Myocyte (in vitro differentiated cells): ENCODE measurements at places on chromosomes 1 and 21.

DNA sequence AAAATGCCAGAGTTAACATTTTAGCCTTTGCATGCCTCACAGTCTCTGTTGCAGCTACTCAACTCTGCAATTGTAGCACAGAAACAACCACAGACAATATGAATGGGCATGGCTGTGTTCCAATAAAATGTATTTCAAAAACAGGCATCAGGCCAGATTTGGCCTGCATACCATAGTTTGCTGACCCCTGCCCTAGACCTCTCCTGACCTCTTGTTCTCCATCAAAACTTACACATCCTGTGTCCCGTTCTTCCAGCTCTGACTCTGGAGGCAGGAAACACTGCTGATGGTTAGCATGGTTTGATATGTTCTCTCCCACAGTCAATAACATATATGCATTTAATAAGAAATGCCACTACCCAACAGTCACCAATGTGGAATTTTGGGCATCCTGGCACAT lies 138.6 kb downstream of the LMX1A start:
- DNase-seq: no peak

GRCh38 chr21:41891132-41891531 lies 12.0 kb upstream of the PRDM15 start:
- DNase-seq: no peak

DNA sequence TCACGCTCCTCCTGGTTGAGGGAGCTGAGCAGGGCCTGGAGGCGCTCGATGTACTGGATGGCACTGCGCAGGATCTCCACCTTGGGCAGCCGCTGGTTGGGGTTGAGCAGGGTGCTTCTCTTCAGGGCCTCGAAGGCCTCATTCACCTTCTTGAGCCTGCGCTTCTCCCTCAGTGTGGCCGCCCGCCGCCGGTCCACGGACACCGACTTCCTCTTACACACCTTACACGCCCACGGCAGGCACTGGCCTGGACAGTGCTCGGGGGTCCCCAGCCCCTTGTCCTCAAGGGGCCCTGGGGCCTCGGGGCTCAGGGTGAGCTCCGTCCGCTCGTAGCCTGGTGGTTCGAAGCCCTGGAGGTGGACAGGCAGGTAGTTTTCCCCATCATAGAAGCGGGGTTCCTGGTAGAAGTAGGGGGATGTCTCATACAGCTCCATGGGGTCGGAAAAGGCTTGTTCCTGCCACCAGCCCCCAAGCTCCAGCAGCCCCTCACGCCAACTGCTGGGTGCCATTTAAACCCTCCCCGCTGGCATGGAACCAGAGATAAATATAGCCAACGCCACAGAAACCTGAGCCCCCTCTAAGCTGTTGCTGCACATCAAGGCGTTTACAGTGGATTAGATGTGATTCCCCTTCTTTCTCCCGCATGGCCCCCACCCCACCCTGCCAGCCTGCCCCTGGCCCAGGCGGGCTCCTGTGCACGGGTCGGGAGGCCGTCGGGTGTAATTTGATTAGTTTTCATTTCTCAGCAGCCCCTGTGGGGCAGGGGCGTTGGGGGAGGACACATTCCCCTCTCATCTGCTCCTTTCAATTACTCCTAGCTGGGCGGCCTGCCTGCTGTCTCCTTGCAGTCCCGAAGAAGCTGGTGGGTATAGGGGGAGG lies at the start of gene MYOG:
Gene MYOG, minus strand, starts transcription at position 485 of the 879 bp plus-strand sequence. Its CDS starts 51 bp downstream, at position 434.
- DNase-seq: peak; percentile 95

DNA sequence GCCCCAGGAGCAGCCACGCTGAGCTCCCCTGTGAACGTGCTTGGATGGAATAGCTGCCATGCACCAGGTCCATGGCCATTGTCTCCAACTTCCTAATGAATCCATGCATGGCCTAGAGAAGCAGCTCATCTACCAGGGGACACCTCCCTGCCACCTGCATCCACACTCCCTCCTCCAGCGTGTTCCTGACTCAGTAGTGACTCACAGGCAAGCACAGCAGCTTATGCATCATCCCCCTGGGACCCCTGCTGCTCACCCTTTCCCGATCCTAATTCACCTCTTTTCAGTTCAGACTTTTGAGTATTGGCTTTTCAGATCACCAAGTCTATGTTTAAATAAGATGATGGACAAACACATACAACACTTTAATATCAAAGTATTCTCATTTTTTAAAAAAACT lies 39.9 kb upstream of the TADA1 start:
- no peak for DNase-seq

GRCh38 chr1:93596329-93597089 lies 85.1 kb downstream of the BCAR3 start:
- DNase-seq: peak; percentile 60

- DNase-seq: no peak
Measured at GRCh38 chr1:201074018-201074417, 38.2 kb downstream of the CACNA1S start.

DNA sequence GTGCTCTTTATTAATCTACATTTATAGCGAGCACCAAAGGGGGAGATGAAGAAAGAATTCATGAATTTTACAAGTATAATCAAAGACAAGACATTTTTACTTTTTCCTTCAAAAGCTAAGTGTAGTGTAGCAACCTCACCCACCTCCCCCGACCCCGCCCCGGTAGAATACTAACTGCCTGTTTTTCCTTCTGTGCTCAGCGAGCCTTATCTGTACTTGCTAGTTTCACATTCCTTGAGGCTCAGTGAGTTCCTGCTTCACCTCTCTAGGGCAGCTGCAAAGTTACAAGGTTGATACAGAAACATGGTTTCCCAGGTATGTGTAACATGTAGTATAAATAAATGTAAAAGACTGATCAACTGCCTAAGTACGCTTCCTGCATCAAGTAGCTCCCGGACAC lies 86.5 kb downstream of the LIPI start:
- no peak for DNase-seq

DNA sequence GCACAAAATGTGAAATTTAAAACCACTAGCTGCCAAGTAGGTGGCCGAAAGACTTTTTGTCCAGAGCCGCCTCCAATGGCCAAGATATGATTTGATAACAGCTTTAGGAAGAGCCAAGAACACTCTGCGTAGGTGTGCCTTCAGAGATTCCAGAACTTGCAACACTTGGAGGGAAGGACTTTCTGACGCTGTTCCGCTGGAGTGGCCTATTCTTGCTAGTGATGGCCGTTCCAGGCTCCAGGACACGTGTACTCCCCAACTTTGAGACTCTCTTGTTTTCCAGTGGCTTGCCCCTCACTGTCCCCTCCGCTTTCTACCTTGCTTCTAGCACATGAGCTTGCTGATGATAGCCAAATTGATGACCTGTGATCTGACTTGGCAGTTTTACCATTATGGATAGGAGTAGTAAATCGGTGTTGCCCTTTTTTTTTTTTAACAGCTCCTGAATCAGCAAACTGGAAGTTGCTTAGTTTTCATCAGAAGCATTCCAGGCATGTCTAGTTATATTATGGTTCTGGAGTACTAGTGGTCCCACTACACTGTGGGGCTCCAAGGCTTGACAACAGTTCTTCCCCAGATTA lies 1.0 kb downstream of the PRDX6 start:
- peak; percentile 59 for DNase-seq

- peak; percentile 57 for DNase-seq
Measured at GRCh38 chr1:214637722-214638458, 34.9 kb downstream of the CENPF start.

- no peak for DNase-seq
Measured at GRCh38 chr21:40881767-40882166, 34.8 kb upstream of the DSCAM start.

- DNase-seq: no peak
Measured at GRCh38 chr1:16421201-16421600, 16.0 kb downstream of the SPATA21 start.

DNA sequence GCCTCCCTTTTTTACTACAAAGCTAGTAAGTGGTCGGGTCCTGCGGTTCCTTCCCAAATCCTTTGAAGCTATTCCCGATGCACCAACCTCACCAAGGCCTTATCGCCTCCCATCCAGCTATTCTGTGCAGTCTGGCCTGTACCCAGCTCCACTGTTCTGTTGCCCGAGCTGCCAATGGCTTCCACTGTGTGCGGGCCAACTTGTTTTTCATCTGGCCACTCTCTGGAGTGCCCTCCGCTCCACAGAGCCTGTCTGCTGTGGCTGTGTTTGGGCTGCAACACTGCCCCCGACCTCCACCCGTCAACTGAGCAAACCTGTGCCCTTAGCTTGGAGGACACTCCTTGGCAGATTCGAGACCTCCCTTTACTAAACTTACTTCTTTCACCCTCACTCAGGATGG lies 125.0 kb downstream of the KIAA0319L start:
- no peak for DNase-seq

DNA sequence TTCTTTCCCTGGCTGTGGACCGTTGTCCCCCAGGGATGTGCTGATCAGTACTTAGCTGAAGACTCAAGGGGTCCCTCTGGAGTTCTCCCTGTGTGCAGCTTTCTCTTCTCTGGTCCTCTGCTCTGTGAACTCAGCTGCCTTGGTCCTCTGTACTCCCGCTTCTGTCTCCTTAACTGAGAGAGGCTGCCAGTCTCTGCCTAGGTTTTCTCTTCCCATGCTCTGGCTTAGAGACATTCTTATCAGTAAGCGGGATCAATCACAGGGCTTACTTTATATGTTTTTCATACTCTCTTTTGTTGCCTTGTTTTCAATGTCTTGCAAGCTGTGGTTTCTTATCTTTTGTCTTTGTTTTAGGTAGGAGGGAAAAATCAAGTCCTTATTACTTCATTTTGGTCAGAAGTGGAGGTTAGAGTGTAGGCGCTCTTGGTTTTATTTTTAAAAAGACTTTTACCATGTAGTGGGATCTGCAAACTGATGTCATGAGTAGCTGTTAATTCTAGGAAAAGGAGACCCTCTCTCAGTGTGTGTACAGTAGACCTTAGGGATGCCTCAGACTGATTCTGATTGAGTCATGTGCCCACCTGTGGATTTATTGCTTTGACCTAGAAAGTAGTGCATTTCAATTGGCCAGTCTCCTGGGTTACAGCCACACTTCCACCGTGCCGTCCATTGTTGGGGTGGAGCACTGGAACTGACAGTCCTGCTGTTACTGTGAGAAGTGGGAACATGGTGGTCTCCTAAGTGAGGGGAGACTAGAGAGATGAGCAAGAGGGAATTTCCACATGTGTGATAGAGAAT lies 46.6 kb downstream of the TTC3 start:
- DNase-seq: no peak

GRCh38 chr1:240820816-240821215 lies 208.9 kb upstream of the GREM2 start:
- no peak for DNase-seq

DNA sequence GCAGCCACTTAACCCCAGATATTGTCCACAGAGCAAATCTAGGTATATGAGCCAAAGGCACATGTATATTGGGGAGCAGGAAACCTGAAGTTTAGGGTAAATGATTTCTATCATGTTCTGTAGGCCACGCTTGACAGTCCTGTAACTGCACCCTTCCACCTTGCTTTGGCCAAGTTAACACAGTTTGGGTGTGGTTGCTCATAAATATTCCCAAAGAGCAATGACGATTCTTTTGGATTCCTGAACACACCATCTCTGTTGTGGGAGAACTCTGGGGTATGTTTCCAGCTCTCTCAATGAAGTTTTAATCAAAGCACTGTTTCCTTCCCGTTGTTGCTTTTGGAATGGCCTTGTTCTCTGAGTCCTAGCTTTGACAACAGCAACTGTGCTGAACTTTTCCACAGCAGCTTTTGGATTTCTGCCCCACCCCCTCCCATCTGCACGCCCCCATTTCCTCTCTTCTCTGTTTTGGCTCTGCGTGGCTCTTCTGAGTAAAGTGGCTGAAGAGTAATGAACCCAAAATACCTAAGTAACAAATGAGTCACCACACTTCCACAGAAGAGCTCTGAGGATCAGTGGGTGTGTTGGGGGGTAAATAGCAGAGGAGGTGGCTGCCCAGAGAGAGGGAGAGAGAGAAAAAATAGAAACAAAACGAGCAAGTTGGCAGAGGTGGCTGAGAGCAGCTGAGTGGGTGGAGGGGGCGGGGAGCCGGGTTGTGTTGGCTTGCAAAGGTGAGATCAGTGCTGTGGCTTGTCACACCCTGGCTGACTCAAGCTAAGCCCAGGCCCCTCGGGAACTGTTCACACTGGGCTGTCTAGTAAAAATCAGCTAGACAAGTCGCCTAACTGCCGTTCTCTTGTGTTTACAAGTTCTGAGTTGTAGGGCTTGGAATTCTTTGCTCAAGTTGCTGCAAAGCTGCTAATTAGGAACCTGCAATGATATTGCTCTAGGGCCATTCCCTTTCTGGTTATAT lies 26.9 kb upstream of the RAP1A start:
- peak; percentile 97 for DNase-seq

DNA sequence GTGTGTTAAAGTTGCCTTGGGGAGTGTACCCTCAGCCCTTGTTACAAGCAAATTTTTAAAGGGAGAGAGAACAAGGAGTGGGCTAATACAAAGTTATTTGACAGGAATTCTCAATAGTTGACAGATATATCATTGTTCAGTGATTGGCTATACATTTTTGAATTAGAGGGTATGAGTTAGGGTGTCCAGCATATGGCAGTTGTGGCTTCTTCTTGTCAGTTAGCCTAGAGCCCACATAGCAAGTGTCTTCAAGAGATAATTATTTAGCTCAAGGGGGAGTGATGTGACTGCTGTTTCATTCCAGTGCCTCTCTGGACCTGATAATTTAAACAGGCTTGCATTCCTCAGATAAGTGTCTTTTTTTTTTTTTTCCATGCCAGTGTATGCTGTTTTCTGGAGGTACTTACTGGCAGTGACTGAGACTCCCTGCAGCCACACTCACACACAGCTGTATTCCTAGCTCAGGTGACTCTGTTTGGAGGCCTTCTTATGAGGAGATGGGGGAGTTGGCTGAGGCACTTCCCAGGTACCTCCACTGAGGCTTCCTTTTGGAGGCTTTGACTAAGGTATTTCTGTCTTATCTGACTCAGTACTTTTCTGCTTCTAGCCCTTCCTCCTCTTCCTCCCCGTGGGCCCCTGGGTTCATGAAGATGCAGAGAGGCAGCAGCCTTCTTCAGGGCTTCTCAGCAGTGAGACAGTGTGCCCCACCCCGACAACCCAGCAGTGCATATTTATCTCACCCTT lies 32.3 kb downstream of the IVNS1ABP start:
- no peak for DNase-seq
